ENCODE measurements at places on chromosomes 12 and 14. TPM values are rescaled to one million over a fixed set of nuclear protein-coding genes. Genes with fewer than 3 reads are reported as not detected.

The CYP46A1 gene
- polyA plus RNA-seq: 1.5 TPM

The PIANP gene
- 14.0 TPM for polyA plus RNA-seq

The ART4 gene
- 0.21 TPM for polyA plus RNA-seq

The VSX2 gene
- 0.06 TPM for polyA plus RNA-seq

The GLT1D1 gene
- polyA plus RNA-seq: 1.9 TPM

DNA sequence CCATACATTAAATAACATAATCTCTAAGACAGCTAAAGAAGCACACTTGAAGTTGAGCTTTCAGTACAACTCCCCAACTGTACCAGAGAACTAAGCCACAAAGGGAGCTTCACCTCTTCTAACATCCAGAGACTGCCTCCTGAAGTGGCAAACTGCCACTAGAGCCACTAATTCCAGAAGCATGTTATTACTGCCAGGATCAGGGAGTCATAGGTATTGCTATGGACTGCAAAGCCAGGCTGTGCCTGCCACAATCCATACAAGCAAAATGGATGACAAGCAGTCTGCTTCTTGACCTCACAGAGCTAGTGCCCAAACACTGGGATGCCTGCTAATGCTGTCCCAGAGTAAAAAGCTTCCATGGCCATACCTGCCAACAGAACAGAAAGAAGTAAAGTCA, 160.1 kb downstream of the STXBP6 start:
- DNase-seq: no peak

DNA sequence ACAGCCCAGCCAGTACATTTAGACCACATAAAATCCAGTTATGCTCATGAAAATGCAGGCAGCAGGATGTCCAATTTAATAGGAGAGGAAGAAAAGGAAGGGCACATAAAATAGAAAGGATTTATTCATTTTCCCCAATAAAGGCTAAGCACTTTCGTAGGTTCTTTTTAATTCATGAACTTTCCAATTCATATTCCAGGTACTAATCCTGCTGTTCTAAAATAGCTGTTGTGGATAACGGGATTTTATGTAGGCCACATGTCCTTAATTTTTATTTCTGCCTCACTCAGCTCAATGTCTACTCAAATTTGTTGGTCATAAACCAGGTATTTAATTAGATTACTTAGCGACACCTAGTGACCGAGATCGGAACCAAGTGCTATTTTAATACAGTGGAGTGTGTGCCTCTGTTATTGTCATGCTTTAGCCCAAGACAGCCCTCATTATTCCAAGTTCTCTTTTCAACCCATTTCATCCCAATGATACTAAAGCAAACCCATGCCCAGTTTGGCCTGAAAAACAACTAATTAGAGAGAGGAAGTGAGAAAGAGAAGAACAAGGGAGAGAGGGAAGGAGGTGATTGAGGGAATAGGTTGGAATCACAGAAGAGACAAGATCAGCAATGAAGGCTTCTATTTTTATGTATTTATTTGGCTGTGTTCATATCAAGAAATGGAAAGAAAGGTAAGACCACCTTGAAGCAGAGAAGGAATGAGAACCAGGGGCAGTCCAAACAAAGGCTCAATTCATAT, 45.9 kb upstream of the IFNG-AS1 start:
- DNase-seq: peak; percentile 50

- DNase-seq: no peak
These were observed 114.4 kb downstream of the TBX5 start for GRCh38 chr12:114291389-114292060.

DNA sequence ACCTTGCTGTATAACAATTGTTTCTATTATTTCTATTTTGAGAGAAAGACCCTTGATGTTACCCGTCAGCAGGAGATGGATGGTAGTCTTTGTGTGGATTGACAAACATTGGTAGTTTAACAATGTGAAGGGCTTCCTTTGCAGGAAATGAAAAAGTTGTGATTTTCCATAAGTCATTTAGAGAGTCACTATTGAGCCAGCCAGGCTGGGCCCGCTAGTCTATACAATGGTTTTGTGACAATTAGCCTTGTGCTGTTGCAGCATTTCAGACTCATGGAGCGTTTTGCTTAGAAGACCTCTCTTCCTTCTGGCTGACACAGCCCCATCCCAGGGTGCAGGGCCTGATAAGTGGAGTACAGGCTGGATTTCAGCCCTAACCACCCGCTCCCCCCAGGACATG, 18.3 kb upstream of the SLC38A2 start:
- no peak for DNase-seq

DNA sequence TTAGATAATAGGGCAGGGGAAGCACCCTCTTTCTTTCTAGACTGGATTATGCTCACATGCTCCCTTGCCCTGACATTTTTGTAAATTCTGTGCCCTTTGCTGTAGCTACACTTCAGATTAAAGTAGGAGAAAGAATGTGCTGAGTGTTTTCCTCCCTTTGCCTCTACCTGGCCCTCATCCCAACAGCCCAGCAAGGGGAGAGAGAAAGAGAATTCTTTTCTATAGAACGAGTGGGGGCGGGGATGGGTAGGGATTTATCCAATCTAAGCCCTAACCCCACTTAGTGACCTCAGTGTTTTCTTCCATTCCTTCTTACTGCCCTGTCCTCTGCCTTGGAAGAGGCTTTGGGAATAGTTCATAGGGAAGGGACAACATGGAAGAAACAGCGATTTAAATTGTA, 13.5 kb downstream of the GPR84 start:
- no peak for DNase-seq

DNA sequence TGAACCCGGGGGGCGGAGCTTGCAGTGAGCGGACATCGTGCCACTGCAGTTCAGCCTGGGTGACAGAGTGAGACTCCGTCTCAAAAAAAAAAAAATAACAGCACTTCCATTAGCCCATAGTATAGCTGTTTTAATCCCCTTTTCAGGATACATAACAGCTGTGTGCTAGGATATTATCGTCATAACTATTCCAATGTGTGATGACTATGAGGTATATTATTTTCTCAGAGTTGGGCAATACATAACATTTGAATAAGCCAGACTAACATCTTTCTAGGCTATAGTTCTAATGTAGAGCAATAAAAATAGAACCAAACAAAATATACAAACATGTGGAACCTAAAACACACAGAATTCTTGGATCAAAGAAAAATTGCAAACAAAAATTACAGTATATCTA, 57.1 kb downstream of the MARK3 start:
- DNase-seq: no peak

- no peak for DNase-seq
These were observed 569 bp upstream of the ARHGEF40 start for GRCh38 chr14:21069388-21070082.

- DNase-seq: no peak
These were observed 35.7 kb upstream of the HIF1A start for GRCh38 chr14:61659582-61659981.

DNA sequence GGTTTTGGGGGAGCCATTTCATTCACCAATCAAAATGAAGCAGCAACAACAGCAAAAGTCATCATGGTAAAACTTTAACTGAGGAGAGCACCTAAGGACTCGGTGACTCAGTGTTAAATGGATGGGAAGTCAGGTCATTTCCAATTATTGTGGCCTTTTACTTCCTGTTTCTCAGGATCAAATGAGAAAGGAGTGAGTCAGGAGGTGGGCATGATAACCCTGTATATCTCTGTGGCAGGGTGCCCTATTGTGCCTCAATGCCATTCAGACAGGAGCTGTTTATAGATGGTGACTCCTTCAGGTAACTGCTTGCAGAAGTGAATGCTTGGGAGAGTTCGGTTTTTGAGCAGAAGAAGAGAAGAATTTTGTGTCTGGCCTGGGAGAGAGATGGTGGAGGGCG, 135.5 kb upstream of the CPM start:
- DNase-seq: no peak

DNA sequence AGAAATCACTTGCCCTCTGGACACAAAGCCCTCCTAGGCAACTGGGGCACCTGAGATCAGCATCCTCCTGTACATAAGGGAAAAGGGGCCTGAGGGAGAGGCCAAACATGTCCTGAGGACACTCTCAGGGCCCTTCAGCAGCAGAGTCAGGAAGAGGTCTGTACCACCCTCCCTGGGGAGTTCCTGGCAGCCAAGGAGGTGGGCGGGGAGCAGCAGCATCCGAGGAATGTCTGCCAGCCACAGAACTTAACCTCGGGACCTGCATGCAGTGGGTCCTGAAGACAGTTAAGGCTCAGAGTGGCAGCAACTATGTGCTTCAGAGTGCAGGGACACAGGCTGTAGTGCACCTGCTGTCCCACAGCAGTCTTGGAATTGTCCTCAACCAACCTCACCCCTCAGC, 62.1 kb downstream of the SPTB start:
- no peak for DNase-seq
